ENCODE measurements at places on chromosomes 12 and 14.

DNA sequence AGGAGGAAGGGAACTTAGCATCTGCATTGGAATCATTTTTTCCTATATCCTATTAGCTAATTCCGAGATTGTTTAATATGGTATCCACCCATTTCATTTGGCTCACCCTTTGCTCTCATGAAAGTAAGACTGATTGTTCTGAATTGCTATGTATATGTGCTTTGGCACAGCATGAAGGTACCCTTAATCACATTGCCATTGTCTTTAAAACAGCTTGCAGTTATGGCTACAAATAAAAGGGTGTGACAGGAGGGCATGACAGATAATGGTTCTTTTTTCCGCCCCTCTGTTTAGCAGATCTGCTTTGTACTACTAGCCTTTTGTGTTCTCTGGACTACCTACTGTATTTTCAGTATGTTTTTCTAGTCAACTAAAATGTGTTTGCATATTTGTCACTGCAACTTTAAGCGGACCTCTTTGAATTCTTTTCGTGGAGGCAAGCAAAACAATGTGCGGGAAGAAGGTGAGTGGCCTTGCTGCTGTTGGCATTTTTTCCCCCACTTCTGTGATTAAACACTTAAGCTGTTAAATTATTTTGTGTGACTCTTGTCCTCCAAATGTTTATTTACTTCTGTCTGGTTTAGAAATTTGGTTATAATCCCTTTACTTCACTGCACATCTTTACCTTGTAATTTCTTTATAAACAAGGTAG lies 35.8 kb downstream of the FBXO34 start:
- DNase-seq: no peak

- no peak for DNase-seq
Observed at GRCh38 chr14:76964695-76965094, 63.8 kb downstream of the IRF2BPL start.

- no peak for DNase-seq
Observed at GRCh38 chr14:100872259-100873095, 31.0 kb downstream of the RTL1 start.

DNA sequence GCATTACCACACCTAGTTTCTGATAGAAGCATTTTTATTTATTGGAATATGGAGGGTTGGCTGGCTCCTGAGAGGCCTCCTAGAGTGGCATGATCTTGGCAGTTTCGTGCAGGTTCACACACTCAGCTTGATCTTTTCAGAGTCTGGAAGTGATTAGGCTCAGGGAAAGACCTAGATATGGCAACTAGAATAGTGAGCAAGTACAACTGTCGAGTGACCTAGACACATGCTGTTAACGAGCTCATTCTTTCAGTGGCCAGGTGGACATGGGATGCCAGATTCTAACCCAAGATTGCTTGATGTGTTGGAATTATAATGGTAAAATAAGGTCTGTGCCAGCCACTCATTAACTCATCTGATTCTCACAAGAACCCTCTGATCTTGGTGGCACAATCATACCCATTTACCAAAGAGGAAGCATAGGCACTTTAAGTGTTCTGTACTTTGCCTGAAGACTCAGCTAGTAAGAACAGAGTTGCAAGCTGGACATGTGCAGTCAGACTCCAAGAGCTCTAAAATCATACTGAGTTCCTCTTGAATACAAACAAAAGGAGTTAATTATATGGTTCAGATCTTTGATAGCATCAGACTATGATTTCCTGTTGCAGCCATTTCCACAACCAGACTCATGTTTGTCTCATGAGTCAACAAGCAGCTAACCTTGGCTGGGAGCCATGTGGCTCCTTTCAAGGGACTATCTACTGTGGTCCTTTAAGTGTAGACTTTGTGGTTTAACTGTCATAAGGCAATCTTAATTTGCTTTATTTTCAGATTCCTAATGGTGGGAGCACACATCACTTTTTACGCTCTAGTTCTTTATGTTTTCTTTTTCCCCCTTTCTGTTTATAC lies 144.2 kb downstream of the PLEKHA5 start:
- DNase-seq: no peak

GRCh38 chr14:75661499-75661814 lies 411 bp downstream of the TTLL5 start:
- DNase-seq: no peak

DNA sequence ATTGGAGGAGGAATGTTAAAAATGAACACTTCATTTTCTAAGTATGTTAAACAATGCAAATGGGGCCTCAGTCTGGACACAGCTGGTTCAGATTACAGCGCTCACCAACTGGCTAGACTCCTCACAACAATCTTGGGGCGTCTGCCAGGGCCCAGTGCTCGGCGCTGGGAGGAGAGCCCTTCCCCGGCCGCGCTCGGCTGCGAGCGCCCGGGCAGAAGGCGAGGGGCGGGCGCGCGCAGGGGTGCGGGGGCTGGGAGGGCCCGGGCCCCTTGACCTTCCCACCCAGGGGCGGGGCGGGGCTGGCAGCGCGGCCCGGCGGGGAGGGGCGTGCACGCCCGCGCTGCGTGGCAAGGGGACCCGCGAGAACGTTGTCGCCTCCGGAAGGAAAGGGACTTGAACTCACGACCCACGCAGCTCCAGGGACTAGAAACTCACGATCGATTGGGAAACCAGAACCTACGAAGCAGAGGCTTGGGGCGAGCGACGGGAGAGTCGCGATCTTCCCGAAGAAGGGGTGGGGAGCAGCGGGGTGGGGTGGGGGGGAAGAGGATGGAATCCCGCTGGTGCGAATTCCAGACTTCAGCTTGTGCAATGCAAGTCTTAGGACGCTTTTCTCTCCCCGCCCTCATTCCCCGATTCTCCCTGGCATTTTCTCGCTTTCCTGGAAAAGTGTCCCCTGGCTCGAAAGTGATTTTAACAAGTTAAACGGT lies at the start of gene FBLN5:
Gene FBLN5, minus strand, starts transcription at position 220 of the 710 bp plus-strand sequence. CDS start 465 bp downstream, outside the sequence.
- peak; percentile 37 for DNase-seq

- no peak for DNase-seq
Observed at GRCh38 chr12:48197549-48197970, 5.5 kb downstream of the OR10AD1 start.

GRCh38 chr14:83473416-83474235 lies 1940.0 kb upstream of the SEL1L start:
- DNase-seq: no peak

DNA sequence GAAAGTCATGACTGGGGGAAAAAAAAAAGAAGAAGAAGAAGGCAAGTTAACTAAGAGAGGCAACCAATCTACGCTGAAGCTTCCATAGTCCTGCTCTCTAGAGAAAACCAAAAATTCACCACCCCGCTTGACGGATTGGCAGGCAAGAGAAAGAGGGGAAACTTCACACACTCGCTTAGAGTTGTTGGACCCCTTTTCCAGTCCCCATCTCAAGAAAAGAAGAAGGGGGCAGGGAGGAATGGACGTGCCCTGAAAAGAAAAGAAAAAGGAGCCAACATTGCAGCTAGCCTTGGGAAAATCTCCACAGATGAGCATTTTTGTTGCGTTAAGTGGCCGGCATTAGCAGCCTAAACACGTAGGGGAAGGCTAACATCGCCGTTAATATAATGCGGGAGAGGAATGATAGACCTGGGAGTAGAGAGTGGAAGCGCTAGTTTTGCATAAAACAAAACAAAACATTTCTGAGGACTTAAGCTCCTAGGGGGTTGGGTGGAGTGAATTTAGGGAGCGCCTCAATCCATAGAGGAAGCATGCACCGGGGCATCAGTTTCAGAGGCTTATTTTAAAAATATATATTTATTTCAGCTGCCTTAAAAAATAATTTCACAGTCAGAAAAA lies 11.3 kb upstream of the FOXG1 start:
- DNase-seq: no peak

- no peak for DNase-seq
Observed at GRCh38 chr12:56158926-56159461, 835 bp downstream of the MYL6 start.

GRCh38 chr14:98345161-98345560 lies 926.8 kb downstream of the BCL11B start:
- DNase-seq: no peak

GRCh38 chr12:4327293-4327692 lies 6.3 kb downstream of the TIGAR start:
- DNase-seq: no peak
